GM13976 (cell line): ENCODE measurements at places on chromosomes 12 and 14.
A peak's percentile ranks its signal among the peaks of the same experiment; 100 is the strongest.

- DNase-seq, result no peak
Measured at GRCh38 chr12:114655934-114656749, 27.8 kb downstream of the TBX3 start.

DNA sequence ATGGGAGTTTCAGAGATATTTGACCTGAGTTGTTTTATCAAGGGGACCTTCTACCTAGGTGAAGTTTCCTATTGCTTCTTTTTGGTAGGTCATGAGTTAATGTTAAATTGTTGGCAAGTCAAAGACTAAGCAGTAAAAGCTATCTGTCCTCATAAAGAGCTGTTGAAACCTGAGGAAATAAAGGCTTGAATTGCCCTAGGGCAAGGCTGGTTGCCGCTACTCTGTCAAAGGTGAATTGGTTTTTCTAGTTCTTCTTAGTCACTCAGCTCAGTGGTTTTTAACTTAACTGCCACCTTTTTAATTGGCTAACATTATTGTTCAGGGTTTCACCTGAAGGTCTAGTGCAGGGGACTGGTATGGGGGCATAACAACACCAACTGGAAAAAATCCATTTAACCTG, 441.6 kb upstream of the FBXO33 start:
- DNase-seq, result no peak

- no peak for DNase-seq
Measured at GRCh38 chr12:46908236-46908935, 82.6 kb upstream of the SLC38A4 start.

- DNase-seq, result no peak
Measured at GRCh38 chr14:81342850-81343580, 57.1 kb downstream of the STON2 start.

GRCh38 chr12:91326058-91327027, 143.7 kb upstream of the DCN start:
- DNase-seq, result peak; percentile 27

GRCh38 chr12:92270521-92270920, 124.9 kb upstream of the BTG1 start:
- no peak for DNase-seq

- DNase-seq, result no peak
Measured at GRCh38 chr12:87444039-87444438, 585.2 kb downstream of the C12orf50 start.

GRCh38 chr14:98958632-98959031, 313.4 kb downstream of the BCL11B start:
- no peak for DNase-seq

DNA sequence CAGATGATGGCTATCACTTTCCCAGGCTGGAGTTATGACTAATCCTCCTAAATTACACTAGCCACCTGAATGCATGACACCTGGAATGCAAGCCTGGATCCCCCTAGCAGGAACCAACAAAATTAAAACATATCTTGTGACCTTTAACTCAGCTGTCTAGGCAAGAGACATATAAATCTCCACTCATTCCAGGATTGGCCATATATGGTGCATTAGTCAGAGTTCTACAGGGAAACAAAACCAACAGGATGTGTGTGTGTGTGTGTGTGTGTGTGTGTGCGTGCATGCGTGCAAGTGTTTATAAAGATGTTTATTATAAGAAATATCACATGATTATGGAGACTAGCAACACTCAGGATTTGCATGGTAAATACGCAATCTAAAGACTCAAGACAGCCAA, 212.8 kb downstream of the KIF21A start:
- DNase-seq, result no peak

DNA sequence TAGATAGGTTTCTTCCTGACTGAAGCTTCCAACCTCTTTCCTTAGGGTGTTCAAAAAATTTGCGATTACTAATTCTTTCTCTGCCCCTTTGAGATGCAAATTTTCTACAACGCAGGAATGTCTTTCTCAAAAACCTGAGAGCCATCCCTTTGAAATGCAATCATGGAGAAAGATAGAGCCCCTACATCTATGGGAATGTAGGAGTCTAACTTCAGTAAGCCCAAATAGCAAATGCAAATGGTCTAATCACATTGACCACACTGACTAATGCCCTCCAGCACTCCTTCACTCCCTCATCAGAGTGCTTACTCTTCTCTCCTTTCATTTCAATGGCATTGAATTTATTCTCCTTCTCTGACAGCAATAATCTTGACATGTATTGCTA, 107.1 kb downstream of the SLC6A15 start:
- no peak for DNase-seq

DNA sequence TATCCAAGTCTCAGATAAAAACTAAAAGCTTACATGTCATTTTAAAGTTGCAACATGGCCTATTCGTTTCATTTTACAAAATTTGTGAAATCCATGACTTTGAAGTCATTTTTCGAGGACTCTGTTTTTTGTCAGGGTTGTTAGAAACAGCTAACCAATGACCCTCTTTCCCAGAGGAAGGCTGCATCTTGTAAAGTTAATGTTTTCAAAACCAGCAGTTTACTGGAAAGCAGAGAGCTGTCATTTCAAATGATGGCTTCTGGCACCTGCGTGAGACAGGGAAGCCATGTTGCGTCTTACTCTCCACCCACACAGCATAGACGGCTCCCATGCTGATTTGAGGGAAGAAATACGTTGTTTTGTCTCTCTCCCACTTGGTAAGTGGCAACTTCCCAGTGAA, 50.1 kb upstream of the RTRAF start:
- no peak for DNase-seq

DNA sequence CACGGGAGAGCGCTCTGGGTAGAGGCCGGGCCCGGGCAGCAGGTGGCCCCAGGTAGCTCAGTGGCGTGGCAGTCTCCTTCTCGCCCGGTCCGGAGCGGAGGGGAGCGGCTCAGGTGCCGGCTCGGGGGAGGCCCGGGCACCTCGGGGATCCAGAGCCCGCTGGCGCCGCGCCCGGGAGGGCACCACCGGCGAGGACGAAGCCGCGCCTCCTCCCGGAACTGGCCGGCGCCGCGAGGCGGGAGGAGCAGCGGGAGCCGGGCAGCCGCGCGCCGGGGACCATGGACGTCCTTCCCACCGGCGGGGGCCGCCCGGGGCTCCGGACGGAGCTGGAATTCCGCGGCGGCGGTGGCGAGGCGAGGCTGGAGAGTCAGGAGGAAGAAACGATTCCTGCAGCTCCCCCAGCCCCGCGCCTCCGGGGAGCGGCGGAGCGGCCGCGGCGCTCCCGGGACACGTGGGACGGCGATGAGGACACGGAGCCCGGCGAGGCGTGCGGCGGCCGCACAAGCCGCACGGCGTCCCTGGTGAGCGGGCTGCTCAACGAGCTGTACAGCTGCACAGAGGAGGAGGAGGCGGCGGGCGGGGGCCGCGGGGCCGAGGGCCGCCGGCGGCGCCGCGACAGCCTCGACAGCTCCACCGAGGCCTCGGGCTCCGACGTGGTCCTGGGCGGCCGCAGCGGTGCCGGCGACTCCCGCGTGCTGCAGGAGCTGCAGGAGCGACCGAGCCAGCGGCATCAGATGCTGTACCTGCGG, 21.5 kb upstream of the GNS start:
- peak; percentile 68 for DNase-seq

DNA sequence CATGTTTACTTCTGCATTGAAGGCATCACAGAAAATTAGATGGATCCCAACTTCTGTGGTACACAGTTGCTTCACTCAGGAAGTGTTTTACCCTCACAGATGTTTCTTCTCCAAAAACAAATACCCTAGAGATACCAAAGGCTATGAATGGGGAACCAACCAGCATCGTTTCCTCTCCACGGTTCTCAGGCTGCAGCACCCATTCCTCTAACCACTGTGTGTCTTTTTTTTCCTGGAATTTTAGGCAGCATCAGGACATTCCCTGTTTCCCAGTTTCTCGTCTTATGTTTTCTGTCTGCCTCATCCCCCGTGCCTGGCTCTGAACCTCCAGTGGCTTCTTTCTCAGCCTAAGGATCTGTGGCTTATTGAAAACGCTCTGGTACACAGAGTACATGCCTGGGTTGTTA, 72.0 kb upstream of the TBX5 start:
- no peak for DNase-seq

DNA sequence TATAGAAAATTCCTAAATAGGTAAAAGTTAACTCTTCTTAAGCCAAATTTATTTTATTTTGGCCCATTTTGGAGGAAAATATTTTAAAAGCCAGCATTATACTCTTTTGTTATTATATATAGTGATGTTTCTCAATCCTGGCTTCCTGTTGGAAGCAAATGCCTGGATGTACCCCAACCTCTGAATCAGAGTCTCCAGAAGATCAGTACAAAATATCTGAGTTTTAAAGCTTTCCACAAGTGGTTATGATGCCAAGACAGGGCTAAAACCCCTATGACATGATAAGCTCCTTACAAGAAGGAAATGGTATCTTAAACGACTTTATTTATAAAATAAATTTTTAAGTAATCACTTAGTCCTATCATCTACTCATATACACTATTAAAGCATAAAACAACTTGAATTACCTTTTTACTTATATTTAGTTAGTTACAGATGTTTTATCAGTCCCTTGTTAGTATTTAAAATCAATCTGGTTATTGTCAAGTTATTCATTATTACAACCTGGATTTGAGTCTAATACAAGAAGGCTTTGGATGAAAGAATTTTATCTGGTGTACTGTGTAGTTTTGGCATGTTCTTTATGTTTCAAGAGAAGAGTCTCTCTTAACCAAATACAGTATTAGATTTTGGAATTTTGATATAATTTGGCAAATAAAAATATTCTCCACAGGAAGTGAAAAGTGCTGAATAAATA, 238.1 kb downstream of the SLC2A13 start:
- DNase-seq, result no peak

GRCh38 chr14:95272057-95272456, 47.7 kb downstream of the CLMN start:
- no peak for DNase-seq

- DNase-seq, result no peak
Measured at GRCh38 chr12:104686196-104686595, 229.4 kb downstream of the CHST11 start.

GRCh38 chr12:97466000-97466399, 3.4 kb downstream of the RMST start:
- no peak for DNase-seq

GRCh38 chr14:47857646-47858045, 182.2 kb upstream of the MDGA2 start:
- no peak for DNase-seq

DNA sequence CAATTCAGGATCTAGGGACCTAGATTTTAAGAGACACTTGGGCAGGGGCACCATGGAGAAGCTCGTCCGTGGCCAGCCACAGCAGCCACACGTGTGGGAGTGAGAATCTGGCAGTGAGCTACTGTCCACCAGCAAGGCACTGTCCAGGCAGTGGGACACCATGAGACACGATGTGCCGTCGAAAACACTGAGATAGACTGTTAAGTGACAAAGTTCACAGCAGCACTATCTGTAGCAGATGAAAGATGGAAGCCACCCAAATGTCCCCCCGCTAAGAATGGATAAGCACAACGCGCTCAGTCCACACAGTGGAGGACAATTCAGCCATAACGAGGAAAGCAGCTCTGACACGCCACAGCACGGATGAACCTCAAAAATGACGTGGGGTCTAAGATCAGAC, 19.7 kb downstream of the RILPL1 start:
- DNase-seq, result no peak

- no peak for DNase-seq
Measured at GRCh38 chr14:72060460-72060859, 128.2 kb downstream of the RGS6 start.

DNA sequence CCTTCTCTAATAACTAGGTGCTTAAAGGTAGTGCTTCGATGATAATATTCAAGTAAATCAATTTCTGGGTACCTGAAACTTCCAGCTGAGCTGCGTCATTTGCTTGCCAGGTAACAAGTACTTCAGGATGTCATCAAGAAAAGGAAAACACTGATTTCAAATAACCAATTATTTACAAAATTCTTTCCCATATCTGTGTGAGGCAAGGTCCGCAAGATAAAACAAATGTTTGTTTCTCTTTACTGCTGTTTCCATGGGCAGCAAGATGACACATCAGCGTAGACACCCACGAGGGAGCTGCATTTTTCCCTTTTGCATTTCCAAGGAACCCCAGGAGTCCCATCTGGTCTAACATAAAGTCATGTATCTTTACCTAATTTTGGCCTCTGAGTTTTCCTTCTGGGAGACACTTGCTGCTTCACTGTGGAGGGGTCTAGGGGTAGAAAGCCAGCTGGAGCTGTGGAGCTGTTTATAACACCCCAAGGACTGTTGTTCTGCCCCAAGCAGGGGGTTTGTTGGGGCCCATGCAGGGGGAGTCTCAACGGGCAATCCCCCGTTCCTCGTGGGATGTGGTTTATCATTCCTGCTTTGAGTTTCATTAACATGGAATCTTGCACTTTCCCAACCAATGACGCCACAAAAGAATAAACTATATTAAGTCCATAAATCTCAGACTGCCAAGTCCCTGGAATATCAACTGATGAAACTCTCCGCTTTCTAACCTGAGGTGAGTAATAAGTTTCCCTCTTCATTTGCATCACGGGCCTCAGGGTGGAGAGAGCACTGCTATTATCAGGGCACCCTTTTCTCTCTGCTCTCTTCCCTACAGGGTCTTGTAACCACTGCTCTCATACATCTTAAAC, 112.8 kb upstream of the PELI2 start:
- no peak for DNase-seq

DNA sequence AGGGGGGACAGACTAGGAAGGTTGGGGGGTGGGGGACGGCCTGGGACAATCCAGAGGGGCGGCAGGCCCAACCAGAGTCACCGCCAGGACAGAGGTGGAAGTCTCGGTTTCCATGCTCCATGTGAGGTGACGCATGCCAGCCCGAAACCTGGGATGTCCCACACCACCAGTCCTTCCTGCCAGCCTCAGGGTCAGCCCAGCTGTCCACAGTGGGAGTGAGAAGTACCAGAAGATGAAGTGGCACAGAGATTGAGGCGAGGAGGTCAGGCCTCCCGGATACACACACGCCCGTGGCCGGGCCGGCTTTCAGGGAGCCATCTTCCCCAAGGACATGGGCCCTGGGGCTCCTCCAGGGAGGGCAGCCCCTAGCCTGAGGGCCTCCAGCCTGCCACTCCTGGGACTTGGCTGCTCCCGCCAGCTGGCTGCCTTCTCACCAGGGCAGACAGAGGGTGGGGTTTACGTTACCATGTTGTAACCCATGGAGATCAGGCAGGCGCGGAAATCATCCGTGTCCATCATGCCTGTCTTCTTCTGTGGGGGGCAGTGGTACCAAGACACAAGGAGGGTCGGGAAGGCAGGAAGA, 85.2 kb upstream of the ZFP36L1 start:
- no peak for DNase-seq

- no peak for DNase-seq
Measured at GRCh38 chr12:90991952-90992465, 12.8 kb downstream of the EPYC start.
